ENCODE measurements at places on chromosomes 12 and 14.

- no peak for DNase-seq
These were observed 172.4 kb downstream of the CALM1 start for GRCh38 chr14:90569201-90569600.

DNA sequence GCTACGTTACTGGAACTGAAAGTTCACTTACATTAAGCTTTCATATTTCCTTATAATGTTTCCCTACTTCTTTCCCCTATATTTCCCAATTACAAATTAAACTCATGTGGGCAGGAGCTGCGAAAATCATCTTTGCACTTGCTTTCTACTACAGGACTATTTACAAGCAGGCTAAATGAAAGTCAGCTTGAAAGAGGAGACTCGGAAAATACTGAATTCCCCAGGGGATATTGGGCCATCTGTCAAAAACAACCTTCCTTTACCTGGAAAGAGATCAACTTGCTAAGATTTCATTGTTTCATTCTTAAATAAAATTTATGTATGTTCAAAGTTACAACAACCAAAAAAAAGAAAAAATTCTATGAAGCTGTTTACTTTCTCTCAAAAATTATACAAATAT is 92.8 kb upstream of the BBS10 start:
- DNase-seq = no peak

GRCh38 chr12:96261557-96261956 is 67.4 kb downstream of the ELK3 start:
- no peak for DNase-seq

GRCh38 chr12:89353823-89354611 is 1.7 kb upstream of the DUSP6 start:
- no peak for DNase-seq

- DNase-seq = no peak
These were observed 63.6 kb upstream of the PWP1 start for GRCh38 chr12:107622001-107622400.

DNA sequence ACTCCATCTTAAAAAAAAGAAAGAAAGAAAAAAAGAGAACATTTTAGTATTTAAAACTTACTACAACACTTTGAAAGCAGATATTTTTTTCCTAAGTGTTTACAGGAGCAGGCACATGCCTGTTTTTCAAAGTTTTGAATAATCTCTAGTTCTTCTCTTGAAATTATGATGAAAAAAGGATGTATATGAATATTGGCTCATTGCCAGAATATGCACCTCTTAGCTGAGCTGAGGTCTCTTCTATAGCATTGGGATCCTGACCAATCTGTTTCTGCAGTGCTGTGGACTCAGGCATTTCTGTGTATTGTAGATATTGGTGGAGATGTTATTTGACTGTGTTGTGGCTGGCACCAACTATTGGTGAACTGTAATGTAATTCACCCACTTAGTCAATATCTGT is 15.0 kb downstream of the TECPR2 start:
- DNase-seq = no peak

Measured in nucleus accumbens (tissue), 56 donors.